ENCODE measurements at places on chromosomes 12 and 14.

- no peak for DNase-seq
Measured at GRCh38 chr12:105206686-105207374, 29.1 kb downstream of the APPL2 start.

DNA sequence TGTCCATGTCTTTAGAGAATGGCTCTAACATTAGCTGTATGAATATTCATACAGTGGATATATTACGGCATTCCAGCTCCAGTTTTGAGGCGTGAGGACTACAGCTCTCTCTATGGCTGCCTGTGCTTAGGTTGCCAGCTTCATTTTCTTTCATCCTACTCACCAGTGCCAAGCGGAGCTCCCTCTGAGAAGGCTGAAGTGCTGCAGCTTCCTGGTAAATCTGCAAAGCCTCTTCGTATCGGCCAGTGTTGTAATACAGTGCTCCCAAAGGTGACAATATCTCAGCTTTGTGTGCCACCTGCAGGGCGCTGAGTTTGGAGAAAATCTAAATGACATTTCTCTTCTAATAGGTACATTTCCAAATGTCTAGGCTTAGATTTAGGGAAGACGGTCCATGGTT, 19.8 kb upstream of the OVCH1 start:
- DNase-seq: no peak

GRCh38 chr12:103547929-103548328, 39.1 kb upstream of the STAB2 start:
- DNase-seq: no peak

GRCh38 chr12:15664491-15664890, 124.7 kb downstream of the EPS8 start:
- no peak for DNase-seq

DNA sequence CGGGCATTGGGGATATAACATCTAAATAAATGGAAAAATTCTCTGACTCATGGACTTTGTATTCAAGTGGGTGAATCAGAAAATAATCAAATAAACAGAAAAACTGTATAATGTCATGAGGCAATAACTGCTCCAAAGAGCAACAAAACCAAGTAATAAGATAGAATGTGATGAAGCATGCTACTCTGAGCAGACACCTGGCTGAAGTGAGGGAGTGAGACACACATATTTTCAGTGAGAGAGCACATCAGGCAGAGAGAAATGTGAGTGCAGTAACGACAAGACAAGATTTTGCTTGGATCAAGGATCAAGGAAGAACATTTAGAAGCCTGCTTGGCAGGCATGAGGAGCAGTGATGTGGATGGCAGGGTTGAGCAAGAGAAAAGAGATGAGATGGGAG, 75.8 kb upstream of the CCDC91 start:
- DNase-seq: no peak

DNA sequence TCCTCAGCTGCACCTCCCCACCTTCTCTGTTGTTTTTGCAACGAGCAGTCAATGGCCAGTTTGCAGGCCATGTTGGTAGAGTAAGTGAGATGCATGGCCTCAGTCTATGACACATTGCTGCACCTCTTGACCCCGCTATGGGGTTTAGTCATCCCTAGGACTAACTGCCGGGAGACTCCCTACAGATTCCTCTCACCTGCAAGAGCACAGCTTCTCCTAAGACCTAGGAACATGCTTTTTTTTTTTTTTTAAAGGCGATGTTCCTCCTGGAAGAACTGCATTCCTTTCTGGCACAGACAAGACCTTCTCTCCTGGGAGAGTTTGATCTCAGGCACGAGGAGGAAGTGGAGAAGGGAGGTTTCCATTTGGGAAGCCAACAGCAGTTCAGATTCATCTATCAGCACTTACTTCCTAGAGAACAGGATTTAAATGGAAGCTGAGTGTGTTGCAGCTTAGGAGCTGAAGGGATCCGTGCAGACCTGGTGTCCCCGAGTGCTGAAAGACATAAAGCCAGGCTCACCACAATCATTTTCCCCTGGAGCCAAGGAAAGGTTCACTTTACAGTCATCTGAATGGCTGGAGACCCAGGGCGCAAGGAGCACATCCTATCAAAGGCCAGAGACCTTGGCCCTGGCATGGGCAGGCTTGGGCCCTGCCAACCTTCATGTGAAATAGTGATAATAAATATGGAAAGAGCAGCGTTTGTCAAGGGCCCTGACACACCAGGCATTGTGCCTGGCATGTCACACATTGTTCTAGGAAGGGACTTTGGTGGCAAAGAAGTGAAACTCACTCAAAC, 104.1 kb downstream of the LGMN start:
- DNase-seq: no peak

DNA sequence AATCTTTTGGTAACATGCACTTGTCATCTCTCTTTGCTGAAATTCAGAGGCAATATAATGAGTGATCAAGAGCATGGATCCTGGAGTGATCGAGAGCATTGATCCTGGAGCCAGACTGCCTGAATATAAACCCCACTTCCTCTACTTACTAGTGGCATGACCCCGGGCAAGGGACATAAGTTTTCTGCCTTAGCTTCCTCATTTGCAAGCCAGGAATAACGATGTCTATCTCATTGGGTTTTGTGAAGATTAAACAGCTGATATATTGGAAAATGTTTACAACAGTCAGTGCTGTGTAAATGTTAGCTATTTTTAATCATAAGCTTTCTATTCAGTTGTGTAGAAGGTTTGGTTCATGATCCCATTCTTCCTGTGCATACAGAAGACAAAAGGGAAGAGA, 2.4 kb upstream of the CSRNP2 start:
- DNase-seq: no peak

Measured in T-helper 1 cell (primary cell).